ENCODE measurements at places on chromosomes 6 and 20. TPM values are rescaled to one million over a fixed set of nuclear protein-coding genes. Genes with fewer than 3 reads are reported as not detected.

- no peak overlapping the region for H3K27ac ChIP-seq
- H3K4me1 ChIP-seq: peaks cover 11% of the 10 kb centered on the region
- H3K4me3 ChIP-seq: no peak overlapping the region
- H3K36me3 ChIP-seq: no peaks in the 10 kb centered on the region
- DNase-seq: no peak
Measured at GRCh38 chr20:49749625-49750024, 35.9 kb upstream of the B4GALT5 start.

- H3K36me3 ChIP-seq: no peaks in the 10 kb centered on the region
- no peaks in the 10 kb centered on the region for H3K27me3 ChIP-seq
- DNase-seq: no peak
- no peak overlapping the region for H3K27ac ChIP-seq
Measured at GRCh38 chr20:5722927-5723326, 27.3 kb upstream of the SHLD1 start.

DNA sequence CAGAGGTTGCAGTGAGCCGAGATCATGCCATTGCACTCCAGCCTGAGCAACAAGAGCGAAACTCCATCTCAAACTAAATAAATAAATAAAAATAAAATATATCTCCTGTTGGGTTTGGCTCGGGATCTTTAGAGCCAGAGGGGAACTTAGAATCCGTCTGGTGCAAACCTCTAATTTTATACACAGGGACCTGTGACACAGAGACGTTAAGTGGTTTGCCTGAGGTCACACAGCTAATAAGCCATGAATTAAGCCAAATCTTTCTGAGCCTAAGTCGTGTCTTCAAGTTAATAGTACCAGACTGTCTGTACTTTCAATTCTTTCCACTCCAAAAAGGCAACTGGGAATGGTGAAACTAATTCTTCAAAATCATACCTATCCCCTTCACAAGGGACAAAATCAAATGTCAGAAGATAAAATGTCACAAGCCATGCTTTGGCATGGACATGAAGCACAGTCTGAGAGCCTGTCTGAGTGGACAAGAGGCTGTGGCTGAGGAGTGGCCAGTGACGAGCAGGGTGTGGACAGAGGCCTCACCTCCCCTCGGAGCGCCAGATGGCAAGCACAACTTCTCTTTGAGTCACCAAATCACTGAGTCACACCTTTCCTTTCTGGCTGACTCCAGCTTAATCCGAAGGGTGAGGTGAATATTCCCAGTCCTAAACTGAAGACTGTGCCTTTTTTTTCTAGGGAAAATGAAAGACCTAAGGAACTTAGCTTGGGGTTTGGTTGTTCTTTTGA lies 177.4 kb downstream of the TFAP2A start:
- no peak overlapping the region for H3K27ac ChIP-seq
- H3K4me1 ChIP-seq: no peaks in the 10 kb centered on the region
- no peaks in the 10 kb centered on the region for H3K27me3 ChIP-seq
- H3K36me3 ChIP-seq: no peaks in the 10 kb centered on the region
- no peak overlapping the region for H3K4me3 ChIP-seq
- DNase-seq: no peak

DNA sequence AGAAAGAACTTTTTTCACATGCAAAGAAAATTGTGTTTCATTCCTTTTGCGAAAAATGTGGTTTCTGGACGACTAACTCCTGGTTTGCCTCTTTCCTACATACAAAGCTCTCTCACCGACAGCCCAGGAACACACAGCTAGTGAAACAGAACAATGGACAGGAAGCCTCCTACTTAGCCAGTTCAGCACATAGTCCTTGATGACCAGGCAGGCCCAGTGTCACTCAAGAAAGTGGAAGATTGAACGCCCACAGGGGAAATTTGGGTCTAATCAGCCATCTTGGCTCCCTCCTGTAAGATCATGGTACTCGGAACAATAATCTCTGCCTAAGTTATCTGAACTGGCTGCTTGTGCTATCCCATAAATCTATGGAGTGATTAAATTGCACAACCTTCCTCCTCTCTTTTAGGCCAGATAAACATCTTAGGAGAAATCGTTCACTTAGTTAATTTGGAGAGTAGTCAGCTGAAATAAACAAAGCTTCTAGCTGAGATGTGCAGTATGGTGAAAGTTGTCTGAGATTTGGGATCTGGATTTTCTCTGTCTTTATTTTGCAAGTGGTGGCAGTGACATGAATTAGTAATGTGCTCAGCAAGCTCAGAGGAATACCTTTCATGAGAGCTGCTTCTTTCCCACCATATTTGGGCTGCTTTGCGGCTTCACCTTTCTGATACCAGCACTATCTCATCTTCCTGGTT lies 147.0 kb downstream of the MTFR2 start:
- H3K4me1 ChIP-seq: peaks cover 33% of the 10 kb centered on the region
- peaks cover 95% of the 10 kb centered on the region for H3K27me3 ChIP-seq
- H3K36me3 ChIP-seq: no peaks in the 10 kb centered on the region
- no peak for DNase-seq
- no peak overlapping the region for H3K27ac ChIP-seq

- H3K36me3 ChIP-seq: no peaks in the 10 kb centered on the region
- no peak overlapping the region for H3K4me3 ChIP-seq
- no peak overlapping the region for H3K27ac ChIP-seq
- DNase-seq: no peak
Measured at GRCh38 chr20:24479595-24479994, 10.2 kb downstream of the SYNDIG1 start.

- peaks cover 14% of the 10 kb centered on the region for H3K36me3 ChIP-seq
- H3K27ac ChIP-seq: peak overlapping the region; percentile 32
- H3K4me3 ChIP-seq: no peak overlapping the region
- H3K4me1 ChIP-seq: peaks cover 47% of the 10 kb centered on the region
- H3K27me3 ChIP-seq: no peaks in the 10 kb centered on the region
Measured at GRCh38 chr20:1377341-1377871, 15.4 kb downstream of the FKBP1A start.

- H3K27me3 ChIP-seq: no peaks in the 10 kb centered on the region
- DNase-seq: no peak
- no peaks in the 10 kb centered on the region for H3K4me1 ChIP-seq
Measured at GRCh38 chr6:52337633-52338290, 24.2 kb upstream of the PAQR8 start.

- no peak for DNase-seq
- peaks cover 3% of the 10 kb centered on the region for H3K4me1 ChIP-seq
- no peak overlapping the region for H3K27ac ChIP-seq
Measured at GRCh38 chr20:4835244-4836177, 113.8 kb downstream of the PRND start.

DNA sequence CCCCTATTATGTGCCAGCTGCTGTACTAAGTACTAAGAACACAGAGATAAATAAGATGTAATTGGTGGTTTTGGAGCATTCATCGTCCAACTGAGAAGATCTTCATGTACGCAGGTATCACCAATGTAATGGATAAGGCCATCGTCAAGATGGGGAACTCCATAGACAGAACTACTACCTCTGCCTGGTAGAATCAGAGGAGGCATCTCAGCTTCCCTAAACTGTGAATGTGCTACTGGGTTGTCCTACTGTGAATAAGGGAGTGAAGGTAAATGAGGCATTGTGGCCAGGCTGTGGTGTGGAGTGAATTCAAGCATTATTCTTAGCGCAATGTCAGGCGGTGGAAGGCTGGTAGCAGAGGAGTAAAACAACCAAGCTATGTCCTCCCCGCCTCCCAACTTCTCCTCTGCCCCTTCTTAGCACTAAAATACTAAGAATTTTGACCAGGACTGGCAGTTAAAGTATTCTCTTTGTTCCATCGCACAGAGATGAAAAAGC lies 68.2 kb downstream of the TBC1D7 start:
- DNase-seq: no peak
- peaks cover 16% of the 10 kb centered on the region for H3K4me1 ChIP-seq
- H3K27me3 ChIP-seq: no peaks in the 10 kb centered on the region
- no peak overlapping the region for H3K4me3 ChIP-seq
- H3K27ac ChIP-seq: no peak overlapping the region
- H3K36me3 ChIP-seq: peaks cover 24% of the 10 kb centered on the region

ENPP3 gene
- 0.48 TPM for total RNA-seq

FAM83C gene
- total RNA-seq: not detected

UBE2J1 gene
- total RNA-seq: 9.9 TPM

OARD1 gene
- 36.5 TPM for total RNA-seq

ABHD16B gene
- total RNA-seq: not detected
